Activated T-helper 9 cell treated with anti-CD3 and anti-CD28 coated beads, Interleukin-2, amount 50 U/mL, for 16 hours (primary cell): ENCODE measurements at places on chromosomes 4 and X.

GRCh38 chr4:2051086-2051485, 8.0 kb upstream of the NAT8L start:
- no peak for DNase-seq

DNA sequence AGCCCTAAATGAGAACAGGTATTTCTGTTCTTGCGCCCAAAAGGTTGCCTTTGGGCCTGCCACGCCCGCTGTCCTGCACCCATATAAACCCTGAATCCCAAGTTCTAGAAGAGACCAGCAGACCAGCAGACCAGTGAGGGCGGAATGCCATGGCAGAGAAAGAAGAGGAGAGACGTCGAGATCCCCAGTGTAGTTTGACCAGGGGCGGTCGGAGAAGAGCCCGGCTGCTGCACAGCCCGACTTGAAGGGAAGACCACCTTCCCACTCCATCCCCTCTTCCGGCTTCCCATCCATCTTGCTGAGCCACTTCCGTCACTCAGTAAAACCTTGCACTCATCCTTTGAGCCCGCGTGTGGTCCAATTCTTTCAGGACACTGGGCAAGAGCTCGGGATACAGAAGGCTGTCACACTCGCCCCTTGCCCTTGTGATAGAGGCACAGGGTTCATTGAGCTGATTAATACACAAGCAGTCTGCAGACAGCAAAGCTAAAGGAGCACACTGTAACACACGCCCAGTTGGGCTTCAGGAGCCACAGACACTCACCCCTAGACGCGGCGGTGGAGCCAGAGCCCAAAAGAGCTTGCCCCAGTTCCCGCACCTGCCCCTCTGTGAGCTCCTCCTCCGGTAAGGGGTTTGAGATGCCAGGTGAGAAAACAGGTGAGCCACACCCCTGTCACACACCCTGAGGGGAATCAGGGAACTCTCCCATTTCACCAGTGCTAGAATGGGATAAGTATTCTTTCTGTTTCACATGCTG, 230.8 kb downstream of the PCDH10 start:
- DNase-seq = no peak

DNA sequence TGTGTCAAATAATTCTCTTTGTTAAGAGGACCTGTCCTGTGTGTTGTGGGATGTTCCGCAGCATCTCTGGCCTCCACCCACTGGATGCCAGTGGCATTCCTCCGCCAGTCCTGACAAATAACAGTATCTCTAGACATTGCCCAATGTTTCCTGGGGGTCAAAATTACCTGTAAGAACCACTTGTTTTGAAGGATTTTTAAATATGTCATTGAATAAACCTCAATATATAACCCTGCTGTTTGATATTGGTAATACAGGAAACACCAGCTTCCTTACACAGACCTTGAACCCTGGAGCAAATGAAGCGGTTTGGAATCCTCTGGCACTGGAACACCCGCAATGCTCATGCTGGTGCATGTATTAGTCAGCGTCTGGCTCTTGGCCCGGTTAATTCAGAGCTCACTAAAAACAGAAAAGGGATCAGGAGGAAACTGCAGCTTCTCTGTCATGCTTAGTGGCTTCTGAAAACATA, 101.3 kb downstream of the TBL1X start:
- no peak for DNase-seq

GRCh38 chrX:4830880-4831557, 1117.6 kb upstream of the PRKX start:
- DNase-seq = no peak

DNA sequence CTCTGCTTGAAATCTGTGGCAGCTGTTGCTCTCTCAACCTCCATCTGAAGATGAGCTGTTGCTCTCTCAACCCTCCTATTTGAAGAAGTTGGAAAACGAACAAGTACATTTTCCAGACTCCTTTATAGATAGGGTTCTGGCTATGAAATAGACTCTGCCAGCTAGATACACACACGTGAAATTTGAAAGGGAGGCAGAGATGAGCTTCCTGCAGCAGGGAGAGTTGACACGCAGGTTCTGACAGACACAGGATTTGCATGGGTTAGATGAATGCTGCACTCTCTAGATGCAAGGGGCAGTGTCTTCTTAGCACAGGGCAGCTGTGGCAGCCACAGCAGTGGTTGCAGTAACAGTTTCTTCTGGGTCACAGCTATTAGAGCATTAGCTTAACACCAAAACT, 8.0 kb upstream of the PYURF start:
- DNase-seq = no peak

DNA sequence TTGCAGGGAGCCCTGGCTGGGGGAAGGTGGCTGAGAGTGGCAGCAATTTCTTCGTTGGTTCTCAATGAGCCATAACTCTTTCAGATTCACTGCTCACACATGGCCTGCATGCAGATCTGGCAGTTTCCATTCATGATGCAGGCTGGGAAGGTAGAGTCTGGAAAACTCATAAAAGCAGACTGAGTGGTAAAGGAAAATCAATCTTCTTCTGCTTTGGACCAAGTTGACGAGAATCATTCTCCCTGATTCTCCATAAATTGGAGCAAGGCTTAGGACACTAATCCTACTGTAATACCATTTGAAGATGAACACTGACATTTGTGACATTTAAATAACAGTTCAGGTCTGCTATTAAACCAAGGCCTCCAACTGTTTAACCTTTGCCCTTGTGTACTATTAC, 35.3 kb upstream of the HAND2 start:
- DNase-seq = no peak

- DNase-seq = no peak
Observed at GRCh38 chrX:104189837-104190236, 23.6 kb downstream of the FAM199X start.
